Activated CD4-positive, alpha-beta memory T cell treated with anti-CD3 and anti-CD28 coated beads, Interleukin-2, amount 10 ng/mL, durations not matched to agents 7 days and 5 days (primary cell): ENCODE measurements at places on chromosomes 1 and 21. TPM values are rescaled to one million over a fixed set of nuclear protein-coding genes. Genes with fewer than 3 reads are reported as not detected.

Gene ZP4
- not detected for total RNA-seq

Gene CYP4X1
- not detected for total RNA-seq

Gene EVA1C
- 5.0 TPM for total RNA-seq

Gene C8B
- not detected for total RNA-seq

Gene LRRC39
- 0.53 TPM for total RNA-seq

Gene ERMAP
- 5.9 TPM for total RNA-seq

Gene PLA2G2F
- not detected for total RNA-seq

Gene TSSK3
- total RNA-seq, result 1.0 TPM

Gene FAM131C
- total RNA-seq, result 5.6 TPM

Gene MTMR11
- total RNA-seq, result 20.7 TPM

Gene PGLYRP4
- total RNA-seq, result not detected

Gene TNFRSF14
- total RNA-seq, result 173 TPM
